ENCODE measurements at places on chromosomes 1 and 21.

DNA sequence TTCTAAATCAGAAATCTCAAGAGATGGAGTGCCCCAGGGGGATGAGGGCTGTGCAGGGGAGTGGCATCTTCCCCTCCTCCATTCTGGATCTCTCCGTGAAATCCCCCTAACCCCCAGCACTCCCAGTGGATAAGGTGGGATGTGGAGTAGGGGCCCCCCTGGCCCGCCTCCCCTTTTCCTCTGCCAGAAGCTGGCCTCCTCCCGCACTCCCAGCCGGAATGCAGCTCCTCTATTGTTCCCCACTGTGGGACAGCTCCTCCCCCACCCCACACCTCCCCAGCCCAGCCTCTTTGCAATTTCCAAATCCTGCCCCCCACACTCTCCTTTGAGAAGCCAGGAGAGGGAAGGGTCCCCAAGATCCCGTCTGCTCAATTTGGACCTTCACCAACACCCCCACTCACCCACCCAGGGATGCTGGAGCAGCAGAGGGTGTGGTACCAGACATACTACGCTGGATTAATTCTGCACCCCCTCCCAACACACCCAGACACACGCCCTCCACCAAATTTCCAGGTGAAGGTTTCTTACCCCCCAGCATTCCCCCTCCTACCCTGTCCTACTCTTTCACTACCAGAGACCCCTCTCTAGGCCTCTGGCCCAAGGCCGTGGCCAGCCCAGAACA lies 1.9 kb downstream of the MEX3A start:
- DNase-seq = no peak

- DNase-seq = no peak
Measured at GRCh38 chr1:235913311-235913710, 46.6 kb upstream of the LYST start.

GRCh38 chr1:184629266-184629665 lies 125.4 kb downstream of the EDEM3 start:
- DNase-seq = no peak

GRCh38 chr1:154329152-154329521 lies 3.8 kb downstream of the ATP8B2 start:
- no peak for DNase-seq

DNA sequence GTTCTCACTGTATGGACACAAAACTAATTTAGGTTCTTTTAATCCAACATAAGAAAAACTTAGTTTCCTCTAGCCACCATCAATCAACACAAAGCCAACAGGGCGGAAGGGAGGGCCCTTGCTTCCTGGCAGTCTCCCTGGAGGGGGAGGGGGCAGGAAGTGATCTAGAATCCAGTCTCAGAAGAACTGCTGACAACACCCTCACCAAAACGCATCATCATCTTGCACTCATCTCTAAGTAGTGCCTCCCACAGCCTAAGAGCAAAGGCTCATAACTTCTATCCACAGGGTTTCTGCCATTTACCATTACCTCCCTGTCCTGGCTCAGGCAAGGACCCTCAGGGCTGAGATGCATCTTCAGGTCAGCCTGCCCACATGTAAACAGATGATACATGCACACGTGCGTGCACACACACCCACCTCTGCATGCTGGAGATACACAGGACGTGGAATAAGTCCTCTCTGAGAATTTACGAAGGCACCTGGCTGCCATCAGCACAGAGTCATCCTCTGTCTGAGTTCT lies 20.5 kb downstream of the HIVEP3 start:
- no peak for DNase-seq

- DNase-seq = no peak
Measured at GRCh38 chr1:78081980-78082860, 36.5 kb downstream of the GIPC2 start.
